Caco-2 (cell line): ENCODE measurements at places on chromosomes 2 and 18. TPM values are rescaled to one million over a fixed set of nuclear protein-coding genes. Genes with fewer than 3 reads are reported as not detected.

GRCh38 chr18:25935356-25935755, 155.1 kb downstream of the SS18 start:
- DNase-seq, result no peak
- no peaks in the 10 kb centered on the region for H3K27me3 ChIP-seq
- H3K4me3 ChIP-seq, result no peak overlapping the region
- H3K36me3 ChIP-seq, result no peaks in the 10 kb centered on the region
- H3K27ac ChIP-seq, result no peak overlapping the region

DNA sequence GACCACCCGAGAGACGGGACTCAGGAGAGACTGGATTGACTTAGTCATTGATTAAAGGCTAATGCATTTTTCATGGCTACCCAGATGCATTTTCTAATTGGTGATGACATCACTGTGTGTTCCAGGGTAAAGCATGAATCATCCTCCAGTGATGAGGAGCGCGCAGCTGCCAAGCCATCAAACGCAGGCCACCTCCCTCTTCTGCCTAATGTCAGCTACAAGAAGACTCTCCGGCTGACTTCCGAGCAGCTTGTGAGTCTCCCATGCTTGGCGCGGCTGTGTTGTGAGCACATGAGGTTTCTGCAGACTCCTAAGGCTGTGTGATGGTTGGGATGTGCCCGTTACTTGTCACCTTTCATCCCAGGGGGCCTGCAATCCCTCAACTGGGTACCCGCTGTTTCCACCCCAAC, 56.4 kb downstream of the LPIN1 start:
- H3K36me3 ChIP-seq, result peaks cover 1% of the 10 kb centered on the region
- H3K4me3 ChIP-seq, result no peak overlapping the region
- no peaks in the 10 kb centered on the region for H3K4me1 ChIP-seq
- no peaks in the 10 kb centered on the region for H3K27me3 ChIP-seq
- DNase-seq, result no peak
- no peak overlapping the region for H3K27ac ChIP-seq

- no peak overlapping the region for H3K27ac ChIP-seq
- no peaks in the 10 kb centered on the region for H3K27me3 ChIP-seq
- H3K4me1 ChIP-seq, result no peaks in the 10 kb centered on the region
- no peak overlapping the region for H3K4me3 ChIP-seq
- DNase-seq, result no peak
These were observed 44.1 kb downstream of the TNFRSF11A start for GRCh38 chr18:62369129-62369644.

GRCh38 chr2:216992056-216992675, 132.3 kb upstream of the TNP1 start:
- no peaks in the 10 kb centered on the region for H3K36me3 ChIP-seq
- H3K27me3 ChIP-seq, result no peaks in the 10 kb centered on the region; the same call in 1 of the 2 replicates
- no peak overlapping the region for H3K27ac ChIP-seq

- H3K4me1 ChIP-seq, result no peaks in the 10 kb centered on the region
- H3K4me3 ChIP-seq, result no peak overlapping the region
- H3K36me3 ChIP-seq, result no peaks in the 10 kb centered on the region
- no peaks in the 10 kb centered on the region for H3K27me3 ChIP-seq
- H3K27ac ChIP-seq, result no peak overlapping the region
These were observed 181.3 kb downstream of the TMX3 start for GRCh38 chr18:68533641-68534040.

- H3K4me3 ChIP-seq, result peak overlapping the region; percentile 54
- DNase-seq, result no peak
- H3K27ac ChIP-seq, result no peak overlapping the region
- no peaks in the 10 kb centered on the region for H3K4me1 ChIP-seq
- no peaks in the 10 kb centered on the region for H3K36me3 ChIP-seq
These were observed 38.0 kb downstream of the ADNP2 start for GRCh38 chr18:80147037-80147417.

GRCh38 chr2:227877421-227878310, 6.2 kb downstream of the DAW1 start:
- peaks cover 54% of the 10 kb centered on the region for H3K4me1 ChIP-seq
- H3K4me3 ChIP-seq, result no peak overlapping the region
- H3K36me3 ChIP-seq, result no peaks in the 10 kb centered on the region
- no peak overlapping the region for H3K27ac ChIP-seq

DNA sequence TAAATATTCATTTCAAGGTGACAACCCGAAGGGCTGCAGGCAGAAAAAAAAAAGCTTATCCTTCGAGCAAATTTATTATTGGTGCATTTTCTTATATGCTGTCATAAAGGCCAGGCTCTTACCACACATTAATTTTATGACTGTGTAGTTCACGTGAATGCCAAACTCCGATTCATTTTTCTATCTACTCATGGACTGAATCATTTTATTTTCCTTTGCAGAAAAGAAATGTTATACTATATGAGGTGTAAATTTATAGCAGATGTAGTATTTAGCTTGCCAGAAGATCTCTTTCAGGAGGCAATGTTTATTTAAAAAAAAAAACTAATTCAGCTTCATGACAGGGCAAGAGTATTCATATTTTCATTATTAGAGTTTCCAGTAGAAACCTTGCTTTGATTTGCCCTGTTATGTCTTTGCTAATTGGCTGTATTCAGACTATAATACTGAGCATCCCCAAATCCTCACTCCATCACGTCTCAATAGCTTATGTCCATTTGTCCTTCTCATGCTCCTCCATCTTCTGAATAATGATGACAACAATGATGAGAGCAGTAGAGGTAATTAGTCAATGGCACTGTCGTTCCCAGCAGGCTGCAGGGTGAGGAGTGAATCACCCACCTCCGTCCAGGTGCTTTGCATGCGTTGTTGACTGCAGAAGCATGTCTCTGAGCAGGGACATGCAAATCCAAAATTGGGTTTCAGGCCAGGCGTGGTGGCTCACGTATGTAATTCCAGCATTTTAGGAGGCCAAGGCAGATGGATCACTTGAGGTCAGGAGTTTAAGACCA, 101.1 kb upstream of the RAB12 start:
- H3K4me3 ChIP-seq, result no peak overlapping the region
- H3K4me1 ChIP-seq, result no peaks in the 10 kb centered on the region
- H3K27me3 ChIP-seq, result no peaks in the 10 kb centered on the region
- no peaks in the 10 kb centered on the region for H3K36me3 ChIP-seq
- no peak for DNase-seq

DNA sequence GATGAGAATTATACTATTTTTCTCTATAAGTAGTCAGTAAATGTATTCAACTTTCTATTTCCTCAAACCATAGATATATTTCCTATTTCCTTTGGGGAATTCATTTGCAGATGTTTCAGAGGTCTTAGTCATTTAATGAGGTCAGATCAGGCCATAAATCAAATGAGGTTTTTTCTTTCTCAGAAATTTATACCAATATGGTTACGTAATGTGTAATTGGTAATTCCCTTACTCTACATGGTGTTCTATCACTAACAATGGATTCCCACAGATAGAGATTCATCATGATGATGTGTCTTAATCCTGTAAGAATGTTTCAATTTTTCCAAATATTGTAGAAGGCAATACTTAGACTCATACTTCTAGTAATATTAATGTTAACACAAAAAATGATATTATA, 108.0 kb downstream of the DPP4 start:
- no peaks in the 10 kb centered on the region for H3K4me1 ChIP-seq
- no peak for DNase-seq
- no peaks in the 10 kb centered on the region for H3K27me3 ChIP-seq
- H3K4me3 ChIP-seq, result no peak overlapping the region

DNA sequence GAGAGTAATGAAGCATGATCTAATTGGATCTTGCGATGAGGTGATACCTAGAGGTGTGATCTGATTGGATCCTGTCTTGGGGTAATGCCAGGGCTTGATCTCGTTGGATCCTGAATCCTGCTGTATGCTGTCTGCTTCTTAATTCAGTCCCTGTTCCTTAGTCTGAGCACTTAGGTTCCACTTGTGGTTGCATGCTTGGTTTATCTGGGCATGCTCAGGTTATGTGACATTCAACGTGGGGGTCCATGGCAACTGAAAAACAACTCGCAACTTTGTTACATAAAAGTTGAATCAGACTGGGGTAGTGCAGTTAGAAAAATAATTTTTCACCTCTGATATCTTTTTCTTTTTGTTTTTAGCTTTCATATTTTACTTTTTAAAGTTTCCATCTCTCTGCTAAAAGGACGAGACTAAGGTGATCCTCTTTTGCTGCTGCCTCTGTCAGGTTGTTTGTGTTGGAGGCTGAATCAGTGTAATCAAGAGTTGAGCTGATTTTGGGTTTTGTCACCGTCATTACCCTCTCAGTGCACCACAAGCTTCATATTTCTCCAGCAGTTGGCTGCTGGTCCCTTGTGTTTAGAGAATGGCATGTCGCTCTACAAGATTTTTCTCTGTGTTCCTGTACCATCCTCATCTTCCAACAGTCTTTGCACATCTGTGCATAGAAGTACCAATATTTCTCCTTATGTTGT, 67.9 kb downstream of the NCOA1 start:
- no peak overlapping the region for H3K27ac ChIP-seq

- H3K36me3 ChIP-seq, result no peaks in the 10 kb centered on the region
- DNase-seq, result no peak
- no peak overlapping the region for H3K4me3 ChIP-seq
- no peak overlapping the region for H3K27ac ChIP-seq
- H3K27me3 ChIP-seq, result no peaks in the 10 kb centered on the region
- H3K4me1 ChIP-seq, result no peaks in the 10 kb centered on the region
These were observed 2.9 kb upstream of the SERPINB3 start for GRCh38 chr18:63664571-63664970.

- no peaks in the 10 kb centered on the region for H3K36me3 ChIP-seq
- H3K4me3 ChIP-seq, result no peak overlapping the region
- H3K27me3 ChIP-seq, result no peaks in the 10 kb centered on the region
These were observed 68.2 kb downstream of the HS1BP3 start for GRCh38 chr2:20582600-20583221.

DNA sequence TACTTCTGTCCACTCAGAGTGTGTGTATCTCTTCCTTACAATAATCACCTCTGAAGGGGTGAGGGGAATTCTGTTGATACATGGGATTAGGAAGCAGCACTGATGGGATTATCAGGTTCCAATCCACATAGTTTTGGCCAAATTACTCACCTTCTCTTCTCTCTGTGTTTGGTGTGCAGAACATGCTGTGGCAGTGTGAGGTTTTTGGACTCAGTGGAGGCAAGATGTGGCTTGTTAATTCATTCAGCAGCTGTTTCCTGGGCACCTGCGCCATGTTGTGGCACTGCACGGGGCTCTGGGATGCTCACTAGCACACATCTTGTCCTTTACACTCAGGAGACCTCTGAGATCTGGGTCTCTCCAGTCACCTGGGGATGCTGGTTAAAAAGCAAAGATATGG, 350.3 kb upstream of the HS6ST1 start:
- no peaks in the 10 kb centered on the region for H3K36me3 ChIP-seq
- H3K4me1 ChIP-seq, result no peaks in the 10 kb centered on the region
- no peak for DNase-seq
- H3K4me3 ChIP-seq, result no peak overlapping the region

- H3K27me3 ChIP-seq, result no peaks in the 10 kb centered on the region
- H3K4me1 ChIP-seq, result peaks cover 23% of the 10 kb centered on the region
- no peak for DNase-seq
- no peak overlapping the region for H3K4me3 ChIP-seq
These were observed 57.8 kb upstream of the CCDC141 start for GRCh38 chr2:179107737-179108136.

GRCh38 chr18:44557616-44558151, 123.0 kb upstream of the SETBP1 start:
- no peak for DNase-seq
- H3K36me3 ChIP-seq, result no peaks in the 10 kb centered on the region
- no peaks in the 10 kb centered on the region for H3K27me3 ChIP-seq
- H3K4me3 ChIP-seq, result no peak overlapping the region
- H3K27ac ChIP-seq, result no peak overlapping the region

DNA sequence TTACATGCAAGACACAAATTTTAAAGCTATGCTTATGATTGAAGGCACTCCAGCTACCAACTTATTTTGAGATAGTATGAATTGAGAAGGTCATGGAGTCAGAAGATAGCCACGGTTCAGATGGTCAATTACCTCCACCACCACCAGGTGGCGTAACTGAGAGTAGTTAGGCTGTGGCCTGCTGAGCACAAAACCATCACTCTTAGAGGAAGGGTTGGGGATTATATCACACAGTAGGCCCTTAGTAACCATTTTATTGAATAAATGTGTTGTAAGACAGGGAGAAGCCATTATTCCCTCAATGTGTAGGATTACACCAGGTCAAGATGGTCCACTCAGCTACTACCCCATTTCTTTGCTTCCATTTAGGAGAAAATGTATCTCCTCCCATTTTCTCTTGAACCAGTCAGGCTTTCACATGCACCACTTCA, 18.8 kb downstream of the KLHL41 start:
- no peak overlapping the region for H3K4me3 ChIP-seq
- no peaks in the 10 kb centered on the region for H3K4me1 ChIP-seq
- no peaks in the 10 kb centered on the region for H3K36me3 ChIP-seq
- peak; percentile 81 for DNase-seq
- H3K27ac ChIP-seq, result no peak overlapping the region

DNA sequence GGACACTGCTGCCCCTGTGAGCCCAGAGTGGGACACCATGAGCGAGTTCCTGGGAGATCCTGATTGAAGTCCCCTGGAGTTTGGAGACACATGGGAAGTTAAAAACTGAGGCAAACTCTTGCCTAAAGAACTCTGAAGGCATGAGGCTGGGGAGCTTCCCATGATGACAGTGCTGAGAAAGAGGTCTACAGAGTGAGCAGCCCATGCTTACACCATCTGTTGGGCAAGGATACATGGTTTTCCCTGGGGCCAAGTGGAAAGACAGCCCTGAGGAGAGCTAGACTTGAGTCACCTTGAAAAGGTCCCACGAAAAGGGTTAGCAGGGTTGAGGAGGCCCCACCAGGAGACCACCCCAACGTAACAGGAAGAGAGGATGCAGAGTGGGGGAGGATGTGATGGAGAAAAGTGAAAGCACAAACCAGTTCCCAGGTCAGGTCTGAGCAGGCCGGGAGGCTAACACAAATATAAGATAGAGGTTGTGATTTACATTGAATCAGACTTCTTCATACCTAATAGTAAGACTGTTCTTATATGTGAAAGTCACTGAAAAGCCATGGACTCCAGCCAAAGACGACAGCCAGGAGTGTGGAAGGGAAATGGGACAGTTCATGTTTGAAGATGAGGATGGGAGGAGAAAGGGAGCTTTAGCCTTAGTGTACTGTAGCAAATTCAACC, 13.5 kb upstream of the FEZ2 start:
- H3K4me3 ChIP-seq, result no peak overlapping the region
- H3K36me3 ChIP-seq, result no peaks in the 10 kb centered on the region

CYP27C1 gene
- total RNA-seq, result 0.11 TPM in 1 of 2 replicates, not detected in the other

GAD1 gene
- total RNA-seq, result 14.7 and 18.5 TPM in 2 replicates

COL4A4 gene
- total RNA-seq, result 8.7 and 9.5 TPM in 2 replicates

AP1S3 gene
- total RNA-seq, result 180 TPM in 2 replicates

FTCDNL1 gene
- 0.35 and 0.68 TPM in 2 replicates for total RNA-seq

HOXD8 gene
- total RNA-seq, result not detected in 2 replicates

XIRP2 gene
- total RNA-seq, result not detected in 2 replicates

E2F6 gene
- 41.6 and 44.5 TPM in 2 replicates for total RNA-seq

EFR3B gene
- 14.5 and 19.1 TPM in 2 replicates for total RNA-seq
